ENCODE measurements at places on chromosomes 11 and 22.
A peak's percentile ranks its signal among the peaks of the same experiment; 100 is the strongest.

- DNase-seq: no peak
These were observed 1.1 kb upstream of the AP2A2 start for GRCh38 chr11:924406-925157.

DNA sequence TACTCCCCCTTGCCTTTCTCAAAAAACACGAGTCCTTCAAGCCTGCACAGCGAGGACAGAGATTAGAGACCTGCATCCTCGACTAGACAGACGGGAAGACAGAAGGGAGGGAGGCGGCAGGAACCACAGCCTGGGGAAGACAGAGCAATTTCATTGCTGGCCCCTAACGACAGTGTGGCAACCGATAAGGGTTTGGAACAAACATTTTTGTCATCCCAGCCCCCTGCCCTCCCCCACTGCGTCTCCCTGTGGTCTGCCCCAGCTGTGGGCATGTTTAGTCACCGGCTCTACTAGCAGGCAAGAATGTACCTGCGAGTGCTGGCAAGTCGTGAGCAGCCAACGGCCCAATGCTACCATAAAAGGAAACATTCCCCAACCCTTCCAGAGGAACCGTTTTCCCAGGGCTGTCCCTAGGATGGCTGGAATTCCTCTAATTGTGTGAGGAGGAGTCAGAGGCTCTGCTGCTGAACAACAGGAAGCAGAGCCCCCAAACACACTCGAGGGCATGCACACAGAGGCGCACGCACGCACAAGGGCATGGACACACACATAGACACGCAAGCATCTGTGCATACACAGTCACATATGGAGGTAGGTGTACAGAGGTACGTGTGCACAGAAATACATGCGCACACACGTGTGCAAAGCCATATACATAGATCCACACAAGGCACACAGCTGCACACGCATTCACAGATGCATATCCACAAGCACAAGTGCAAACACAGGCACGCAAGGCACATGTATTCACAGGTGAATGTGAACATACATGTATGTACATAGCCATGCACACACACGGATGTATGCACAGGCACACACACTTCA lies 58.3 kb downstream of the MYH9 start:
- DNase-seq: peak; percentile 87

DNA sequence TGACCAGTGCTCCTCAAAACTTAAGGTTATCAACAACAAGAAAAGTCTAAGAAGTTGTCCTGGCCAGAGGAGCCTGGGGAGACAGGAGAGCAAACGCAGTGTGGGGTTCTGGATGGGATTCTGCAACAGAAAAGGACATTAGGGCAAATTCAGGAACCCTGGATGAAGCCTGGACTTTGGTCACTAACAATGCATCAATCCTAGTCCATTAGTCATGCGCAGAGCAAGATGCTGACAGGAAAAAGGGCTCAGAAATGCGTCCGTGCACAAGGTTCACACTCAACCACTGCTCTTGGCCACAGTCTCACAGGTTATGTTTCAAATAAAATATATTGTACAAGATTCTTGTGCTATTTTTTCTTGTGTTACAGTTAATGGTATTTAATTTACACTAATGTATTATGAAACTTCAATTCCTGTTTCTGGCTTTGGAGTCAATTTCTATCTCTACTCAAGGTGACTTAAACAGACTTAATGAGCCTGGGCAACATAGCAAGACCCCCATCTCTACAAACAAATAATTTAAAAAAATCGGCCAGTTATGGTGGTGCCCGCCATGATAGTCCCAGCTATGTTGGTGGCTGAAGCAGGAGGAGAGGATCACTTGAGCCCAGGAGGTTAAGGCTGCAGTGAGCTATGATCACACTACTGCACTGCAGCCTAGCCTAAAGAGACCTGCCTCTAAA lies 13.6 kb downstream of the GNB1L start:
- DNase-seq: no peak

DNA sequence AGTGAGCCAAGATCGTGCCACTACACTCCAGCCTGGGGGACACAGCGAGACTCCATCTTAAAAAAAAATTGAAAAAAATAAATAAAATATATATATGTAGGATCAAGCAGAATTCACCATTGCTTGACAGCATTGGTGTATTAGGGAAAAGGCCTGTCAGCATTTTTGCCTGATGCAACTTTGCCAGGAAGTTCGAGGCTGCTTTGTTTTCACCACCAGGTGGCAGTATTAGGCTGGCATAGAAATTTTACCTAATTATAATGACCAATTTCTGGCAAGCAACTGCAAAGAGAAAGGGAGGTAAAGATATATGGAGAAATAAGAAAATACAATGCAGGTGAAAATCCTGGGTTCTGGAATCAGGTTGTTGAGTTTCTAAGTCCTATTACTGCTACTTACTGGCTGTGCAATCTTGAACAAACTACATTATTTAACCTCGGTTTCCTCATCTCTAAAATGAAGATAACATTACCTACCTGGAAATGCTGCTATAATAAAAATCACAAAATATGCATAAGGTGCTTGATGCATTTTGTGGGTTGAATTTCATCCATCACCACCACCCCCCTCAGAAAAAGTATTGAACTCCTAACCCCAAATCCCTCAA lies 24.7 kb downstream of the LAYN start:
- DNase-seq: peak; percentile 48

DNA sequence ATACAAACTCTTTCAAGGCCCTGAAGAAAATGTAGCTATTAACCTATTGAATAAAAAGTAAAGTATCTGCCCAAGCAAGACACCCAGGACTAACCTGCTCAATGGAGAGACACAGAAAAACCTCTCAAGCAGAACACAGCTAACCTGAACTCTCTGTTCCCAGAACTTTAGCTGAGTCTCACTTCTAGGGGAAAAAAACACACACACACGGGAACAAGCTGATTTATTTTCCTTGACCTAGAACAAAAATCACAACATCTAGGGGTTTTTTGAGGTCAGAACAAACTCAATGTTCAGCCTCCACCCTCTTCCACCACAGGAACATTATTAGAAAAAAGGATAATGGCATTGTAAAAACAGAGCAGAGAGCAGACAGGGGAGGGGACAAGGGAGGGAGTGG lies 121.6 kb downstream of the BBOX1 start:
- no peak for DNase-seq

GRCh38 chr11:106088896-106089295 lies 11.4 kb downstream of the AASDHPPT start:
- no peak for DNase-seq

- DNase-seq: no peak
These were observed 17.5 kb downstream of the NUCB2 start for GRCh38 chr11:17294033-17294432.

GRCh38 chr11:43358279-43358800 lies 380 bp upstream of the TTC17 start:
- DNase-seq: no peak

GRCh38 chr22:21666786-21667185 lies 974 bp downstream of the PPIL2 start:
- no peak for DNase-seq

DNA sequence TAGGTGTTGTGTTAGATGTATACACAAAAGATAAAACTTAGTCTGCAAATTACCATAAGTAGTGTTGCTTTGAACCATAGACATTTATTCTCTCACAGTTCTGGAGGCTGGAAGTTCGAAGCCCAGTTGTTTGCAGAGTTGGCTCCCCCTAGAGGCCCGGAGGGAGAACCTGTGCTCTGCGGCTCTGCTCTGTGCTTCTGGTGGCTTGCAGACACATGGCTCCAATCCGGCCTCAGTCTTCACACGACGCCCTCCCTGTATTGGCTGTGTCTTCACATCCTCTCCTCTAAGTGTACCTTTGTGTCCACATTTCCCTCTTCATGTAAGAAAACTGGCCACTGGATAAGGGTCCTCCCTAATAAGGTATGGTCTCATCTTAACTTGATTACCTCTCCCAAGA lies 128.4 kb downstream of the OPCML start:
- DNase-seq: no peak

GRCh38 chr22:38174626-38175025 lies 7.0 kb downstream of the PLA2G6 start:
- no peak for DNase-seq

DNA sequence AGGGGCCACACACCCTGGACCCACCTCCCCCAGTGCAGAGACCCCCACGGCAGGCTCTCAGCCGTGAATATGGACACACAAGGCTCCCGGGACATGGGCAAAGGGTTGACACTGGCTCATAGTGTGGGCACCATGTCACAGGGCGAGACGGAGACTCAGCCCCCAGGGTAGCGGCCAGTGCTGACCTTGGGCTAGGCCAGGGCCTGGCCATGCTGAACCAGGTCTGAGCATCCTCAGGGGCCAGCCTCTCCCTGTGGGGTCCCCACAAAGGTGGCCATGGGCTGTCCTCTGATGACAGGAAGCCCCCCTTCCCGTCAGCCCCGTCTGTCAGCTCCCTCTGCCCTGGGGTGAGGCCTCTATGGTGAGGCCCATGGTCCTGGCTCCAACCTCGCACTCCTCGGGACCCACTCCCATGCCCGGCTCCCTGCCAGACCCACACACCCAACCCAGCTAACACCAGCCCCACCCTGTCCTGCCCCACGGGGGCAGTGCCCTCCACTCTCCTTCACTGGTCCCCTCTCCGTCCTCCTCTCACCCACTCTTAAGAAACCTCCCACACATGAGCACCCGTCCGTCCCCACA lies 19.0 kb upstream of the PRODH start:
- no peak for DNase-seq

GRCh38 chr11:119810478-119811232 lies 81.7 kb upstream of the NECTIN1 start:
- DNase-seq: no peak

GRCh38 chr11:92765965-92766371 lies 203.5 kb upstream of the MTNR1B start:
- no peak for DNase-seq

GRCh38 chr11:16685914-16686313 lies 52.5 kb upstream of the C11orf58 start:
- no peak for DNase-seq

GRCh38 chr11:73292525-73292894 lies 15.6 kb upstream of the ARHGEF17 start:
- DNase-seq: no peak

- DNase-seq: no peak
These were observed 20.3 kb downstream of the ASCL2 start for GRCh38 chr11:2250041-2250440.

GRCh38 chr22:26551568-26551967 lies 38.4 kb downstream of the TPST2 start:
- no peak for DNase-seq

DNA sequence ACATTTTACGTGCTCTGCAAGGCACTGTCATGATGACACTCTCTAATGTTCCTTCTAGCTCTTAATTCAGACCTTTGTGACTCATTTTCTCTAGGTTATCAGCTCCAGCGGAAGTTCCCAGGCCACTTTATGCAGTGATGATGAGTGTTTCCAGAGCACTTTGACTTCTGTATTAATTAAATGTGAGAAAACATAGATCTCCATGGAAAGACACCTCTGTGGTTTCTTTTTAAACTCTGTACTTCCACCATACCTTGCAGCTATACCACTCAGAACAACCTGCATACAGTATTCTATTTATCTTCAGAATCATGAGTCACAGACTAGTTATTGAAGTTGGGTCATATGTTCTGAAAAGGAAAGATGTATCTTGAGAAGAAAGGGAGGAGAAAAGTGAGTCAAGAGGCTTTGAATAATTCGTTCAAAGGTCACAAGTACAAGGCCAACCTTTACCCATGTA lies 175.6 kb upstream of the TENM4 start:
- no peak for DNase-seq

DNA sequence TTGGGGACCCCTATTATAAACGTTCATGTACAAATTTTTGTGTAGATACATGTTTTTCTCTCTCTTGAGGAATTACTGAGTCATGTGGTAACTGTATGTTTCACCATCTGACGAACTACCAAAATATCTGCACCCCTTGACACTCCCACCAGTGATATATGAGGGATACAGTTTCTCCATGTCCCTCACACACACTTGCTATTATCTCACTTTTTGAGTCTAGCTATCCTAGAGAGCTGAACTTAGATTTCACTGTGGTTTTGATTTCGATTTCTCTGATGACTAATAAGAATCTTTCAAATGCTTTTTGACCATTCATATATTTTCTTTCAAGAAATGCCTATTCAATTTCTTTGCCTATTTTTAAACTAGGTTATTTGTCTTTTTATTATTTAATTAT lies 200.2 kb downstream of the PGR start:
- no peak for DNase-seq

DNA sequence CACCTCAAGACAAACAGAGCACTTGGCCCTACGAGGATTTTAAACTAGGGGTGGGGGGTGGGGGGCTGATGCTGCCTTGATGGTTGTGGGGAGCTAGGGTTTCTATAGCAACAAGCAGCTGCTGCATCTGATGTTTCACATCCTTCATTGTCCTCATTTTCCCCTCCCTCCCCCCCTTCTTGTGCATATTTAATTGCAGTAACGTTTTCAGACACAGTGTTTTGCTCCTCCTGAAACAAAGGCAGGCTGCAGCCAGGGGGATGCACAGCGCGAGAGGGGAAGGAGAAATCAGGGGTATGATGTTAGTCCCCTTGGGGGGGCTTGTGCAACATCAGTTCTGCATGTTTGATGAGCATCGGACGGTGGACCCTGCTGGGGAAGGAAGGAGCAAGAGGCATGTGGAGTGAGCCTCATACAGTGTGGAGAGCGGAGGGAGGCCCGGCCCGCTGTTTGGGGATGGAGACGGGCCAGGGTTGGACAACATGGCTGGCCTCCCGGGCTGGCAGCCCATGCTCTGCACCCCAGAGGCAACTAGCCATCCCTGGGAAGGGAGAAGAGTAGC lies 208.3 kb downstream of the CEP164 start:
- no peak for DNase-seq

GRCh38 chr11:100003985-100004384 lies 683.1 kb upstream of the ARHGAP42 start:
- no peak for DNase-seq

DNA sequence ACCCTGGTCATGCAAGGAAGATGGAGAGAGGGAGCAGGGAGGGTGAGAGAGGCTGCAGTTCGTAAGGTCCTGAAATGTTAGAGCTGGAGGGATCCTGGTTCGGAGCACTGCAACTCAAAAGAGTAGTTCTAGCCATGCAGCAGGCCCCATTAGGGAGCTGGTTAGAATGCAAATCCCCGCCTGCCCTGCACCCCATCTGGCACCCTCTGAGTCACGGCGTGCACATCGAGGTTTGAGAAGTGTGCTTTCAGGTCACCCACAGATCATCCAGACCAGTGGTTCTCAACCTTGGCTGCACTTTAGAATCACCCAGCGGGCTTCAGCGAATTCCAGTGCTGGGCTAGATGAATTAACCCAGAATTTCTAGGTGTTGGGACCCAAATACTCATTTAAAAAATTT lies 48.2 kb downstream of the ST3GAL4 start:
- DNase-seq: no peak

GRCh38 chr22:36839356-36840073 lies 21.3 kb upstream of the NCF4 start:
- DNase-seq: no peak

DNA sequence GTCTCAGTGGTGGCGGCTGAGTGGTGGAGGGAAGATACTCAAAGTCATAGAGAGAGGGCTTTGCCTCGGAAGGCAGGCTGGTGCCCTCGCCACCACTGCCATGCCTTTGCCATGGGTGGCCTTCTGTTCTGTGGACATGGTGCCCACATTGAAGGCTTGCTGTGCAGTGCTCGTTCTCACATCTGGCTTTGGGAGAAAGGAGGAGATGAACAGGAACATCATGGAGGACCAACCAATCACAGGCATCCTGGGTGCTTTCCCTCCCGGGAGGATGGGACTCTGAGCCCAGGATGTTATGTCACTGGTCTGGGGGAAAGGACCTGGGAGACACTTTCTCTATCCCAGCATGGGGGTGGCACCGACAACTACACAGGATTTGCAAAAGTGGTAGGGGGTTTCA lies 82.3 kb upstream of the NARS2 start:
- DNase-seq: no peak
